KBM-7 (cell line): ENCODE measurements at places on chromosomes 7 and 10.

DNA sequence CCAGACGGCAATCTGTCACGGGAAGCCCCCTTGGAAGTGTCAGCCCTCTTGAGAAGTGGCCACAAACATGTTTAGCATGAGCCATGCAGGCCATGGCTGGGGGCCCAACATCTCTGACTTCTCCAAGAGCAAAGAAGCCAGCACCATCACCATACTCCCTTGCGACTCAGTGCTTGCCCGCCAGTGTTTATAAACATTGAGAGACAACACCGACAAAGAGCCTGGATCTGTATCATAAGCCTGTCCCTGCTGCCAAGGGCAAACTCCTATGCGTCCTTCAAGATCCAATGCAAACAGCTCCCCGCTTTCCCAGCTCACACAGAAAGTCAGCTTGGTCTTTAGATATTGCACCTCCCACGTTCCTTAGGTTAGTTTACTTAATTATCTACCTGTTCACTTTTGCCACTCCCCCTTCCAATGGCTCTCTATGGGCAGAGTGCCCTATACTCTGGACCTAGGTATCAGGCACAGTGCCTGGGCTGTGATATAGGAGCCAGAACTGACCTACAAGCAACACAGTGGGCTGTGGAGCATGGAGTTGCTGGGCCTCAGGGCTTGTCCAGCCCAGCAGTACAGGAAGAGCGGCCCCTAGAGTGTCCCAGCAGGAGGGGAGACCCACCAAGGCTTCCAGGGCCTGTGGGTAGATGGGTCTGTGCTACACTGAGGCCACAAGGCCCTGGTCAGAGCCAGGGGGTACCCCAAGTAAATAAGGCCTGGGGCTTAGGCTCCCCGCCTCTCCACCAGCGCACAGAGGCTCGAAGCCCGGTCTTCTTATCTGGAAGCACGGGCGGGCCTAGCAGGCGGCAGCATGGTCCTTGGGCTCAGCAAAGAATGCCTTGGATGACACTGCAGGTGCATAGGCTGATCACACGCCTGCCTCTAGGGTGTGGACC, 37.7 kb downstream of the CAMK2B start:
- DNase-seq = no peak

DNA sequence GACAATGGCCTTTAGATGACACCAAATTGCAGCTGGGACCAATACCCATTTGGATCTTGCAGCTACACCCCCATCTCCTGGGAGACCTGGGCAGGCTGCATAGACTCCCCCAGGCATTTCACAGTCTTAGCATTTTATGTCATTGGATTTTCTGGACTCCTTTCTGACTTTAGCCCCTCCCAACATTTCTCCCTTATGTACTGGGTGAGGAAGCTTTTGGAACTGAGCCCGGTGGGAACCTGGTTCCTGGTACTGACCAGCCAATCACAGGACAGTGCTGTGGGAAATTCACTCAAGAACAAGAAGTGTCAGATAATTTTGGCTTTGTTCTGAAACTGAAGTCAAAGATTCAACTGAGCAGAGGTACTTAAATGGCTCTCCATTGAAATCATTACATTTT, 177.7 kb downstream of the ACTR3B start:
- DNase-seq = no peak

DNA sequence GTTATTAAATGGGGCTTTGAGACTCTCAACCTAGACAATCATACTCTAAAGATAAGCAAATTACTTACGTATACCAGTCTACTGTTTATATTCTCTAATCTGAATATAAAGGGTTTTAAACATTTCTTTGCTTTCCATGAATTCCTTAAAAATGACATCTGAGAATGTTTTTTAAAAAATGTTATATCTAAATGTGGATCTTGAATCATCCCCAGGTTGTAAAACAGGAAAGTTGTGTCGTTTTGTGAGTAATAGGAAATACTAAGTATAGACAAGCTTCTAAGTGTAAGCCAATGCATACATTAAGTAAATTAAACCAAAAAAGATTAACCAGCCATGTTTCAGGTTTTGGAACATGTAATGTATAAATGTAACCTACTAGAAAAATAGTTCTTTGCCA, 26.8 kb downstream of the ADD3 start:
- no peak for DNase-seq

DNA sequence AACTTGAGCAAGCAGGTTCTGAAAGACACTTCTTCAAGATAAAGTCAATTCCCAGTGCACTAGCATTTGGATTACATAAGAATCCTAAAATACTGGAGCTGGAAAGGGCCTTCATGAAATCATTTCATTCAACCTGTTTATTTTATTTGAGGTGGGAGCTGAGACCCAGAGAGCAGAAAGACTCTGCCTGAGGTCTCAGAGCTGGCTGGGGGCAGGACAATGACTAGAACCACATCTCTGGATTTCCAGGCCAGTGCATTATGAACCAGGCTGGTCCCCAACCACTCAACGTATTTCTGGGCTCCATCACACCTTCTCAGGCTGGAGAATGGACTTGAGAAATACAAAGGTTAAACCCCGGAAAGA, 8.4 kb downstream of the ANXA11 start:
- DNase-seq = no peak

- no peak for DNase-seq
Observed at GRCh38 chr7:158018098-158018762, 569.4 kb downstream of the PTPRN2 start.

DNA sequence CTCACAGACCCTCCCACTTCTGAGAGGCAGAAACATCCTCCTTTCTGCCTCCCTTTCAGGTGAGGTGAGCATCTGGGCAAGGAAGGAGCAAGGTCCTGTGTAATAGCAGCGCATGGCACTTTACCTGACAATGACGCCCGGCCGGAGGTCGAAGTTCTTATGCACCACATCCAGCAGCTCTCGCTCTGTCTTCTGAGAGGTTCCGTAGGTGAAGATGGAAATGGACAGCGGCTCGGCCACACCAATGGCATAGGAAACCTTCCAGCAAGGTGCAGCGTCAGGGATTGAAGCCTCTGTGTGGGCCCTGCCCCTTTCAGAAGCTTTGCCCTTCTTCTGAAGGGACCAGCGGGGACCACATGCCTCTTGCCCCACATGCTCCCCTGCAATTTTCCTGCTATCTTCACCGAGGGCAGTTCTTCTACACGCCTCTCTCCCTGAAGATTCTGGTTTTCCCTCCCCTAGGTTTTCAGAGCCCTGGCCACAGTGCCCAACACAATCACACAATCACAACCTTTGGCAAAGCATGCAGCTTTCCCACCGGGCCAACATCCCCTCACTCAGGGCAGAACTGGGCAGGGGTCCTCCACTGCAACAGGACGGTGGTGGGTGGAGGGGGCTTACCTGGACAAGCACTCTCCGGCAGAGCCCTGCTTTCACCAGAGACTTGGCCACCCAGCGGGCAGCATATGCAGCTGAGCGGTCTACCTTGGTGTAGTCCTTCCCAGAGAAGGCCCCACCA, 14.9 kb downstream of the MAT1A start:
- no peak for DNase-seq

DNA sequence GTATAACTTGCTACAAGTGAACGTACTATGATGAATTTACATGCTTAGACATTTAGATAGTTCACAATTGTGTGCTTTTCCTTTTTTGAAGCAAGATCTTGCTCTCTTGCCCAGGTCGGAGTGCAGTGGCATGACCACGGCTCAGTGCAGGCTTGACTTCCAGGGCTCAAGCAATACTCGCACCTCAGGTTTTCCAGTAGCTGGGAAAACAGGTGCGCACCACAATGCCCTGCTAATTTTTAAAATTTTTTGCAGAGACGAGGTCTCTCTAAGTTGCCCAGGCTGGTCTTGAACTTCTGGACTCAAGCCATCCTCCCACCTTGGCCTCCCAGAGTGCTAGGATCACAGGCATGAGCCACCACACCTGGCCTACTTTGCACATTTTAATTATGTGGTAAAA, 1.8 kb downstream of the GPR15LG start:
- no peak for DNase-seq

DNA sequence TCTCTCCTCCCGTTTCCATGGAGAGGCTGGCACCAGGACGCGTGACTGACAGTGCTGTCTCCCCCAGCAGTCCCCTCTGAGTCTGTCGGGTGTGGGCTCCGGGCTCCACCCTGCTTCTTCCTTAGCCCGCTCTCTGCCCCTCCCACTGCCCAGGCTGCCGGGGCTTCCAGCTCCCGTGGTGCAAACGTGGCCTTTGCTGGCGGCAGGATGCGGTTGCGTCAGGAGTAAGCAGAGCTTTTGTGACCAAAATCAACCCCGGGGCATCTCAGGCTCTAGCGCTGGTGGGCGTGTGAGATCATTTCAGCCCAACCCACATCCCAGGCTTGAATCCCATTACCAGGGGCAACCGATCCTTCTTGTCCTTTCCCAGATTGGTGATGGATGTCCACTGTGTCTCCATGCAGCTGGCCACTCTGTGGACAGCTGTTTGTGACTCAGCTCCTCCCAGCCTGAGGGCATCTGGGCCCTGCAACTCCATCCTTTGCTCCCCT, 28.2 kb downstream of the PTPRE start:
- no peak for DNase-seq

GRCh38 chr7:120215654-120216053, 57.3 kb upstream of the KCND2 start:
- no peak for DNase-seq

DNA sequence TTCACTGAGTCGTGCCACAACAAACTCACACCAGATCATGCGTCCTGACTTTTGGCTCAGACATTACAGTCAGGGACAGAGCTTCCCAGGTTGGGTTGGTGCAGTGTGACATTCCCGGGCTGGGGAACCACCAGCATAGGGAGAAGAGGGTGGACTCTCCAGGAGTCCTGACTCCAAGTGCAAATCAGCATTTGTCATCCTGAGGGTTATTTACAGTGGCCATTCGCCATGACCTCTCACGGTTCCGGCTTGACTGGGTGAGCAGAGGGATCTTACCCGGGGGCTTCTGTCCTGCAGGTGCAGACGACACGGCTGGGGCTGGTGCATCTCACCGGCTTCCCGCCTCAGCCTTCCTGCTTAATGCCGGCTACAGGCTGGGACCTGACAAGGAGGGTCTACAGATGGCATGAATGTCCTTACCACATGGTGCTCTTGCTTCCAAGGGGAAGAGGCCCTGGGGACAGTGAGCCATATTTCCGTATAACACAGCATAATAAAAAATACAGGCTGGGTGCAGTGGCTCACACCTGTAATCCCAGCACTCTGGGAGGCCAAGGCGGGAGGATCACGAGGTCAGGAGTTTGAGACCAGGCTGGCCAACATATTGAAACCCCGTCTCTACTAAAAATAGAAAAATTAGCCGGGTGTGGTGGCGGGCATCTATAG, 12.5 kb upstream of the INTS1 start:
- no peak for DNase-seq

GRCh38 chr7:25727446-25727845, 424.6 kb upstream of the NFE2L3 start:
- no peak for DNase-seq

- no peak for DNase-seq
Observed at GRCh38 chr7:93601363-93601762, 26.8 kb upstream of the CALCR start.

- no peak for DNase-seq
Observed at GRCh38 chr10:88409824-88410223, 173.3 kb downstream of the RNLS start.

DNA sequence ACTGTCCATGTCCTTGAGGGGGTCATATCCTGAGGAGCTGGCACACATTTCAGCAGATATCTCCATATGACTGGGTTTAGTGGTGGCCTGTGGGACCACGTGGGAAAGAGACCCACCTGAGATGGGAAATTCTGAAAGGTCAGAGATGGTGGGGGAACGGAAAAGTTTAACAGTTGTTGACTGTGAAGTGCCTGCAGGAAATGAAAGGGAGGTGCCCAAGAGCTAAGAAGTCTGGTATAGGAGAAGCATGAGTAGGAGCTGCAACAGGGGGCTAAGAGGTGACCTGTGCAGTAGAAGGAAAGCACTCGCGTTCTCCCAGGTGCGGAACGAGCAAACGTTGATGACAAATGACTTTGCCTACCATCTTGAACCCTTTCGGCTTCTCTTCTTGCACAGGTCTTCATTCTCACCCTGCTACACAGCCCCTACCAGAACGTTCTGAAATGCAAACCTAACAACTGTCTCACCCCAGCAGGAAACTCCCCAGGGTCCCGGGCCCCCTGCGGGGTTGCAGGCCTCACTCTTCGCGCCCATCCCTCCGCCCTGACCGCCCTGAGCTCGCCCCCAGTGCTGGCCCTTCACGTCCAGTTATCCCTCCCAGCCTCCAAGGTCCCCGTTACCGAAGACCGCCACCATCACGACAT, 9.8 kb upstream of the FXYD4 start:
- no peak for DNase-seq

DNA sequence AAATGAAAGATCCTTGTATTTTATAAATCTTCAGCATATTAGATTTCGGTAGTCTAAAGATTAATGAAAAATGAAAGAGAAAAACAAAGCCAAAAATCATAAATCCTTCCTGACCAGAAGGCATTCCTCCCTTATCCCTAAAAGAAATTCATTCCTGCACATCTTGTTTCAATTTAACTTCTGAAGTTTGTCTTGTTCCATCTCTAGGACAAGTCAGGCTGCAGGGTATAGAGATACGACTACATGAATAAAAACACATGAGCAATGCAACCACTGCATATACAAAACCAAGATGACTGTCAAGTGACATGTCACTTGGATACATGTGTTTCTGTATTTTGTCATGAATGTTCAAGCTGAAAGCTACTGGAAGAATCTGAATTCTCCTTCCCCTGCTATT, 214.9 kb downstream of the JAZF1 start:
- no peak for DNase-seq

DNA sequence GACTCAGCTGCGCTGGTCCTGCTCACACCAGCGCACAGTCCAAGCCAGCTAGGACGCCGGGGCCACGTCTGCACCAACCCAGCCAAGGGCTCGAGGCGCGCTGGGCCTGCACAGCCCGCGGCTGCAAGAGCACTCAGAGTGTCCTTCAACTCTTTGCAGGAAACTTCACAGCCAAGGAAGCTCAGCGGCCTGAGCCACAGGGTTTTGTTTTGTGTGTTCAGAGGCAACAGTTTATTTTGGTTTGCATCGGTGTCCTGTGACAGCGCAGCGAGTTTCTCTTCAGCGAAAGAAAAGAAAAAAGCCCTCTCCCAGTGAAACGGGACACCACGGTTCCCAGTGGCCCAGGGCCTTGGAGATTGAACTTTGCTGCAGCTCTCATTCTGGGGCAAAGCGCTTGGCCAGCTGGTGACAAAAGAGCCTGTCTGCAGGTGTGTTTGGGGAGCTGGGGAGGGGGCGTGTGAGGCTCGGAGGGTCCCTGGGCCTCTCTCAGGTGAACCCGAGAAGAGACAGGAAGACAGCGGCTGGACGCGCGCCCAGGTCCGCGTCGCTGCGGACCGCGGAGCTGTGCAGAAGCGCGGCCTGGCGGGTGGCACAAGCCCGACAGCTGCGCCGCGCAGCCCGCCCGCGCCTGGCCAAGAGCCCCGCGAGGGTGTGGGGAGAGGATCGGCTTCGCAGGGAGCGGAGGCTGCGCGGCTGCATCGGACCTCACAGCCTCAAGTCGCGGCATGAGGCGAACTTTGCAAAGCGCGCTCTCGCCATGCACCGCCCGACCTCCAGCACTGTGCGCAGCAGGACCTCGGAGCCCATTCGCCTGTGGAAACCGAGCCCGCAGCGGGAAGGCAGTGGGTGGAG, 922 bp downstream of the CXCL12 start:
- no peak for DNase-seq

- peak; percentile 55 for DNase-seq
Observed at GRCh38 chr7:43791665-43792064, 33.2 kb downstream of the BLVRA start.
